Pancreas (tissue), 10 donors: ENCODE measurements at places on chromosomes 16 and 17. TPM values are rescaled to one million over a fixed set of nuclear protein-coding genes. Genes with fewer than 3 reads are reported as not detected.

DNA sequence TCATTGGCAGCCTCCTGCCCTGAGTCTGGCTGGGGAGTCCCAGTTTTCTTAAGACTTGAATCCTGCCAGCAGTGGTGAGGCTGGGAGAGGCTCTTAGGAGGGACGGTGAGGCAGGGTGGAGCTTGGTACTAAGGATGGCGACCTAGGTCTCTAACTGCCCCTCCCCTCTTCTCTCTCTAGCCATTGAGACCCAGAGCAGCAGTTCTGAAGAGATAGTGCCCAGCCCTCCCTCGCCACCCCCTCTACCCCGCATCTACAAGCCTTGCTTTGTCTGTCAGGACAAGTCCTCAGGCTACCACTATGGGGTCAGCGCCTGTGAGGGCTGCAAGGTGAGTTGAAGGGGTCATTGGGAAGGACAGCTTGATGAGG, 16.4 kb downstream of the GJD3 start:
- peak; percentile 33 for DNase-seq

GRCh38 chr16:324451-325334, 27.8 kb downstream of the AXIN1 start:
- no peak for DNase-seq

GRCh38 chr16:89010210-89010925, 33.4 kb upstream of the CBFA2T3 start:
- DNase-seq: peak; percentile 42

DNA sequence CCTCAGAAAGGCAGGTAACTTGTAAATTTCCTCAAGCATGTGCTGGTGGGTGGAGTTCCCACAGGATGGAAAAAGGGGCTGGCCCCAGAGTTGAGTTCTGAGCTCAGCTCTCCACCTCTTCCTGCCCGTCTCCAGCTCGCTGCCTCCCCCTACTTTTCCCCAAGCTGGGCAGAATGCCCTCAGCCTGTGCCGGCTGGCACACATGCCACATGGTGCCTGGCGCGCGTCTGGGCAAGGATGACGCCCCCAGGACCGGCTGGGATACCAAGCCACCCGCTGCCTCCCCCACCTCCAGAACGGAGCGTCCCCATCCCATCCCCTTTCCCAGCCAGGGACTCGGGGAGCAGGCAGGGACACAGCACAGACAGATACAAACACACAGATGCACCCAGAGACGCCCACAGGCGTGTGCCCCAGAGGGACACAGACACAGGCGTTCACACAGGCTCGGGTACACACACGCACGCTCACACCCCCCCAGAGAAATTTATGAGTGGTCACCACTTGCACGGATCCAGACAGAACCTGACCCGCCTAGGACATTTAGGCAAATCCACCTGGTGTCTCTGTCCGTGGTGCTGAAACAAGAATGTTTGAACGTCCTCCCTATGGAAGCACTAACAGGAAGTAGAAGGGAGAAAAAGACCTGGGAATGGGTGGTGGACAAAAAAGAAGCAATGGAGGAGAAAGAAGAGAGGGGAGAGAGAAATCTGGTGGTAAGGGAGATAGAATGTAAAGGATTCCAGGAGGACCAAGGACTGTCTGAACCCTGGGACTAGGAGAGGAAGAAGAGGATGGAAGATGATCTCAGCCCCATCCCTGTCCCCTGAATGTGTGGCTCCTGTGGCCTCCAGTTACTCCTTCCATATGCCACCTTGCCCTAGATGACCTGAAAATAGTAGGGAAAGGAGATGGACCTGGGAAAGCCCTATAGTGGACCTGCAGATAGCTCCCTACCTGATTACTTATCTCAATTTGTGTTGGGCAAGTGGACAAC, 15.5 kb downstream of the NEUROD2 start:
- DNase-seq: peak; percentile 65

The NRN1L gene
- total RNA-seq: not detected
